ENCODE measurements at places on chromosomes 12 and 14.

GRCh38 chr12:51865757-51866270 is 17.3 kb upstream of the FIGNL2 start:
- no peak for DNase-seq

DNA sequence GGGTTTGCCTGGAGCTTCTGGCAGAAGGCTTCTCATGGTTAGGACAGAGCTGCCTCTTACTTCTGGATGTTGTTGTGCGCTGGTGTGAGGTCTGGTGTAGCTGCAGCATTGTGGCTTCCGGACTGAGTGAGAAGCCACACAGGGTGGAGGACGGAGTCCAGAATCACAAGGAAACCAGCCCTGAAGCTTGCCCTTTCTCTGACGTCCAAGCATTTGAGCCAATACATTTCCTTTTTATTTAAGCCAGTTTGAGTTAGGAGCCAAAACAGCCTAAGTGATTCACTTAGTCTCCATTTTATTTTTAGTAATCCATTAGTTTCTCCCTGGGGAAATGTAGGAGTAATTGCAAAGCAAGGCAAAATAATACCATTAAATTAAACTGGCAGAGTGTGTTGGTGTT is 402.4 kb upstream of the RGS6 start:
- no peak for DNase-seq

DNA sequence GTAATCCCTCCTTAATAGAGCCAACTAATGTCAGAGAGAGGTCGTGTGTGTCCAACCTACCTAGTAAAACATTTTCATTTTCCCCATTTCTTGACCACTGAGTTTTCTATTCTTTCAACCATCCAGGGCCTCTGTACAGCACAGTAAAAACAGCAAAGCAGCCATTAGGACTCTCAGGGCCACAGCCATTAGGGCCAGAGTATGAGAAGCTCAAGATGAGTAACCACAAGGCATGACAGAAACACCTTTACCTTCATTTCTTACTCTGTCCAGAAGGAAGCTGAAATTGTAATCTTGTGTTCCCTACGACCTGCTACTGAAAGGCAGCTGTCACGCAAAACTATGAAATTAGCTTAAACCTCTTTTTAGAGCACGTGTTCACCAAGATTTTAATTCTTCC is 2.3 kb downstream of the SPPL3 start:
- no peak for DNase-seq

DNA sequence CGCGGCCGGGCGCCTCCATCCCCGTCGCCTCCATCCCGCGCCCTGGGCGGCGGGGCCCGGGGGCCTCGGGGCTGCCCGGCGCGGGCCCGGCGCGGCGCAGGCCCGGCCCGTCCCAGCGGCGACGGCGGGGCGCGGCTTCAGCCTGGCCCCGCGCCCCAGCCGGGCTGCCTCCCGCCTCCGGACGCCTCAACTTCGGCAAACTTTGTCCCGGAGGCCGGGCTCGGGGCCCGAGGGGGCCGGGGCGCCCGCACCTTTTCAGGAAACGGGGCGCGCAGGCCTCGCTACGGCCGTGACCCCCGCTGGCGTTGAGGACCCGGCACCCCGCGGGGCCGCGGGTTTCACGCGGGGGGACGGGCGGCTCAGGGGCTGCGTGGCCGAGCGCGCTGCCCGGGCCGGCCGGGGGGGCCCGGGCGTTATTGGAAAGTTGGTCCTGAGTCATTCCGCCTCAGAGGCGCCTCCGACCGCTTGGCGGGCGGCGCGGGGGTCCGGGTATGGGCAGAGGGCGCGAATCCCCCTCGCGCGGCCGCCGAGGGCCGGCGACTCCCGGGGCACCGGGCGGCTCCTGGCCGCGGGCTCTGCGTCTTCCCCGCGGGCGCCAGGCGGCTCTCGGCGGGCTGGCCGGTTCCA is 575 bp downstream of the TRAF3 start:
- no peak for DNase-seq

GRCh38 chr12:105025890-105026289 is 39.8 kb downstream of the NOPCHAP1 start:
- DNase-seq = peak; percentile 79

DNA sequence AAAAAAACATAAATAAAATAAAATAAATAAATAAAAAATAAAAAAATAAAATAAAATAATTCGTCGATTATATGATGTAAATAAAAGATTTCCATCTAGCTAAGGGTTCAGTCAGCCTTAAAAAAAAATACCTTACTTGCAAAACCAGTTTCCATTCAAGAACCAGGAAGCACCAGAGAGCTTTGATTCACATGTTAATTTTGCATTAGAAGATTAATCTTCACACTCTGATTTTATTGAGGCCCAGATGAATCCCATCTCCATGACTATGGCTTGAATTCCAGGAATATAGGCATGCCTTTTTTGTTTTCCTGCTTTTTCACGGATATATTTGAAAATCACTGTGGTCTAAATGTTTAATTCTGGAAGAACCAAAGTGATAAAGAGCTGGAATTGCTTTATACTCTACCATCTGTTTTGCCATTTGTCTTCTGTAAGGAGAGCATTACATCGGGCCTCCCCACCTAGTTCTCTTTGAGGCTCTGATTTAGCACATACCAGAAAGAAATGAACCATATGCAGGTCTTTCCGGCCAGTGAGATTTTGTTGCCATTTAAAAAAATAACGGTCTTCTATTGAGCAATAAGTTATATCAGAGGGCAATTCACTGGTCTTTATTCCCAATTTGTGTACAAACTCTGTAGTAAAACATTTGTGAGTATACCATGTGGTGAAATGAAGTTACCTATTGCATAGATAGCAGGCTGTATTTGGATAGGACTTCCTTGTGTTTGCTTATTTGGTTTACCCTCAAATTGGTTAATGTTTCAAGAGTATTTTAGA is 175.5 kb downstream of the AEBP2 start:
- DNase-seq = no peak

GRCh38 chr14:100239211-100239839 is 381 bp downstream of the YY1 start:
- DNase-seq = no peak

- DNase-seq = peak; percentile 100
Observed at GRCh38 chr12:32115404-32116104, 8.9 kb downstream of the BICD1 start.

GRCh38 chr12:10030446-10030845 is at the start of gene CLEC9A:
TSS of gene CLEC9A (plus strand) at chr12:10030682. CDS start at chr12:10052688, 22,006 bp downstream.
- no peak for DNase-seq

GRCh38 chr14:58066115-58066514 is 85.9 kb downstream of the ARMH4 start:
- DNase-seq = no peak

DNA sequence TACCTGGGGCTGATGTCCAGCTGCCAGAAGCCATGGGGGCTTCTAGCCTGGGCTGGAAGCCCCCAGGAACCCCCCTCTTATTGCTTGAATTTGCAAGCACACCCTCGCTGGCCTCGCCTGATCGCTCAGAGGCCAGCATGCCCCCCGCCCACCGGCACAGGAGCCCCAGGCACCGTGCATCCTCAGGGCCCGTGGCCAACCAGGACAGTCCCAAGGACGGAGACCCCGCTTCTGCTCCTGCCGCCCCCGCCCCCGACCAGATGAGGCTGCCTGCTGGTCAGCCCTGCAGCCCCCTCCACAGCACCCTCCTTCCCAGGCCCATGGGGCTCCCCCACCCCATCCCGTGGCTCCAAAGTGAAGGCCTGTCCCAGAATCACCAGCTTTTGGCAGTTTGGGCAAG is 21.2 kb downstream of the RAB35 start:
- no peak for DNase-seq

GRCh38 chr12:29389295-29389919 is 8.4 kb upstream of the ERGIC2 start:
- no peak for DNase-seq

- no peak for DNase-seq
Observed at GRCh38 chr12:5619628-5620027, 187.7 kb downstream of the NTF3 start.

- DNase-seq = no peak
Observed at GRCh38 chr12:113758165-113758924, 207.8 kb downstream of the RBM19 start.

GRCh38 chr14:104676130-104676693 is 13.2 kb upstream of the INF2 start:
- DNase-seq = no peak

DNA sequence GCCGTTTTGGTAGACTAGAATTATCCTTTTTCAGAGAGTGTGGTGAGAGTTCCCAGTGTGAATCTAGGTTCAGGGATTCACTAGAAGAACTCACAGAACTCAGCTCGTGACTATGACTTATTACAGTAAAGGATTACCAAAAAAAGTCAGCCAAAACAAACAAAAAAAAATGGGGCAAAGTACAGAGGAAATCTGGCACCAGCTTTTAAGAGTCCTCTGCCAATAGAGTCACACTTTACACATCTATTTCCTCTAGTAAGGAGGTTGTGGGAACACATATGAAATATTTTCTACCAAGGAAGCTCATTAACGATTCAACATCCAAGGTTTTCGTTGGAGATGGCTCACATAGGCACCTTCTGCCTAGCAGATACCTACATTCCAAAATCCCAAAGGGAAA is 28.2 kb downstream of the TSPAN19 start:
- DNase-seq = peak; percentile 1

- DNase-seq = peak; percentile 89
Observed at GRCh38 chr12:95336387-95337067, 118.9 kb downstream of the VEZT start.

GRCh38 chr14:104637546-104638003 is 33.0 kb upstream of the TMEM179 start:
- no peak for DNase-seq

- peak; percentile 24 for DNase-seq
Observed at GRCh38 chr12:47160316-47161244, 80.8 kb upstream of the AMIGO2 start.

DNA sequence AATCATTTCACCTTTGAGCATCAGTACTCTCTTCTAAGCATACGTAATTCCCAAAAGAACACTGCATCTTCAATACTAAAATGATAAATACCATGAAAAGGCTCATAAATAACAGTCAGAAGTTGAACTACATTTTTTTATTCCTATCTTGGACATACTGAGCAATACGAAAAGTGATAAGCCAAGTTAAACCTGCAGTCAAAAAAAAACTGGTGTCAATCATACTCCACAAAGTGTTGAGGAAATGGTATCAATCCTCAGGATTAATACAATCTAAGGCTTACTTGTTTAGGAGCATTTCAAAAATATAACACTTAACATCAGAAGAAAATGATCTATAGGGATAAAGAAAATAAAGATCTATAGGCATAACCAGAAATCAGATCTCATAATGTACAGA is 5.5 kb downstream of the BTG1 start:
- no peak for DNase-seq

DNA sequence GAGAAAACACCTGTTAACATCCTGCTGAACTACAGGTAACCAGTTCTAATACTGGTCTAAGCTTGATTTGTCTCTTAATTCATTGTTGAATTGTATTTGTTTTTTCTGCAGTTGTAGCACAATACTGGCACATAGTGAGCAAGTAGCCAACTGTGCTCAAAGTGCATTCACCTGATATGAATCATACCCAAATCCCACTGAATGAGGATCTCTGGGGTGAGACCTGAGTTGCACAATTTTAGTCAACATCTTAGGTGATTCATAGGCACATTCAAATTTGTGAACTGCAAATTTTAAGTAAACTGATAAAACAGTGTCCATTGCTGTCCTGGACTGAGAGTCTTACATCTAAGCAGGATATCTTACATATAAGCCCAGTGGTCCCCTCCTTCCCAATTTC is 12.8 kb downstream of the KCNC2 start:
- DNase-seq = no peak

DNA sequence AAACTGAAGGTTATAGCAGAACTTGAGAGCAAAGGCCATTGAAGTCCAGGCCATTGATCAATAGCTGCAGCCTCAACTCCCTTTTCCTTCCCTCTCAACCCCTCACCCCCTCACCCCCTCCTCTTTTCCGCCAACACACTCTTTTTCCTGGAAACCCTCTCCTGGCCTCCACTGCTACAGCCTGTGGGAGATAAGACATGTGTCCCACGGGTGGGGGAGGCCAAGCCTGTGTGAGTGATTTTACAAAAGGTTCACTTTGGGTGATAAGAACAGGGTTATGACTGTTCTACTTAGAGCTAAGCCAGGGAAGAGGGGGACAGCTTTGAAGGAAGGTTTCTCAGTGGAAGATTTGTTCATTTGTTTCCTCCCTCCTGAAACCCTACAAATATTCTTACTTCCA is 9.2 kb upstream of the FGF23 start:
- DNase-seq = no peak

DNA sequence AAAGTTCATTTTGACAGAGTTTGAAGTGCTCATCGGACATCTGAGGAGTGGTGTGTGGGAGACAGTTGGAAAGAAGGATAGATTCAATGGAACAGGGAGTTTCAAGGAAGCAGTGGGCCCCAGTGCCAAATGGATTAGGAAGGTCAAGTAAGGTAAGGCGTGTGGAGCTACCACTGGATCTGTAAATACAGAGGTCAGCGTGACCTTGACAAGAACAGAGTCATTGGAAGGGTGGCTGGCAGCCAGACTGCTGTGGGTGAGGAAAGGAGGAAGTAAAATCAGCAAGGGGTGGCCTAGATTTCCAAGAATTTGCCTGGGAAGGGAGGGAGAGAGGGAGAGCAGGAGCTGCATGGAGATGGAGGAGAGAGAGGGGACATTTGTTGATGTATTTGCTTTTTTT is 68.2 kb upstream of the IGF1 start:
- DNase-seq = peak; percentile 58

DNA sequence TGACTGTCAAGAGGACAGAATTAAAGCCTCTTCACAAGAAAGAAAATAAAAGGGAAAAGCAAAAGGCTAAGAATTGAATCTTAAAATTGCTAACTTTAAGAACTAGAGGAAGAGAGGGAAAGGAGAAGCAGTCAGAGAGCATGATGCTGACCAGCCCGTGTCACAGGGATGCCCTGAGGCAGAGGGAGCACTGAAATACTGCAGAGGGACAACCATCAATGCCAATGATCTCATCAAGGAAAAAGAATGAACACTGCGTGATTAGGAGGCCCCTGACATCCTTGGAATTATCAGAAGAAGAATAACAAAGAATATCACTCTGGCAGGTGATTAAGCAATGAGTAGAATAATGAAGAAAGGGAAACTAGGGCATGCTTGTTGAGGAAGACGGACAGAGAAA is 252.2 kb upstream of the GRIP1 start:
- no peak for DNase-seq

GRCh38 chr12:3348055-3348454 is 142.9 kb upstream of the PRMT8 start:
- DNase-seq = no peak

DNA sequence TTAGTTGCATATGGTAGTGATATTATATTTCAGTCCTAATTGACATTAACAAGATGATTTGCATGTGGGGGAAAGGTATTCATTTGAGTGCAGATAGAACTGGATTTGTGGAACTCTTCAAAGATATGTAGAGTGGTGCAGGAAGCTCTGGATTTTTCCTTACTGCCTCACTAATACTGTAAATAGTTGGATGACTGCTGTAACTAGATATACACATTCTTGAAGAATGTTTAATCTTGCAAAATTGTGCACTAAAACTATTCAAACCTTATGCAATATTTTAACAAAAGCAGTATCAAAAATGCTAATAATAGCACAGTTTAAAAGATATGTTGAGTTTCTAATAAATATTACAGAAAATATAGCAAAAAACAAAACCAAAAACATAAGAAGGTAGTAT is 43.1 kb upstream of the ATF7IP start:
- DNase-seq = peak; percentile 67

GRCh38 chr14:88289996-88290395 is 33.1 kb downstream of the KCNK10 start:
- no peak for DNase-seq
